ENCODE measurements at places on chromosomes 5 and 9.

DNA sequence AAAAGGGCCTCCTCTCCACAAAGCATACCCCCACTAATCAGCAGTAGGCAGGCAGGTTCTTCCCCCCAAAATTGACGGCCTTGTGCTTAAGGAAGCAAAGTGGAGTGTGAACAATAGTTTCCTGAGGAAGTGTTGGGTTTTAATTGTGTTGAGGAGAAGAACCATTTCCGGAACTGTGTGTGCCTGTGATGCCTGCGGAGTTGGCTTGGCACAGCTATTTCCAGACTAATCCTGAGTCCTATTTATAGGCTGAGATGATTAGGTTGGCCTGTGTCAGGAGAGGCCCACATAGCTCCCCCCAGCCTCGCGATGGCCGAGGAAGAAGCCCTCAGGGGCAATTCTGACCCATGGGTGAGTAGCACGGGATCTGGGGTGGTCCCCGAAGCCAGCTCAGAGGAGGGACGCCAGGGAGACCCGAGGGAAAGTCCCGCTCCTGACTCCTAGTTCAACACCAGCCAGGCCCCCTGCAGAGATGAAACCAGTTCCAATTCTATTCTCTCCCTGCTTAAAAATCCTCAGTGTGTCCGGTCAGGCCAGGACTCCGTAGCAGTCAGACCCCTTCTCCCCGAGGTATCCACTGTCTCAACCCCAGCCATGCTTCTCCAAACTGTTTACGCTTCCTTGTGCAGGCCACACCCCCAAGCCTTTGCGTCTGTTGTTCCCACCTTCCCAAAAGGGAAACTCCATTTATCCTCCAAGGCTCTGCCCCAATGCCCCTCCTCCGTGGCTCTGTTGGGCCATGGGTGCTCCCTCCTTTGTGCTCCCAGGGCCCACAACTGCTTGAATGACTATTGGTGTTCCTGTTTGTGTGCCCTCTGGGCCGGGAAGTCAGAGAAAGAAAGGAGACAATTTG is 18.1 kb downstream of the GSN start:
- no peak for DNase-seq

GRCh38 chr5:53884844-53885243 is 324.4 kb downstream of the NDUFS4 start:
- DNase-seq: no peak

DNA sequence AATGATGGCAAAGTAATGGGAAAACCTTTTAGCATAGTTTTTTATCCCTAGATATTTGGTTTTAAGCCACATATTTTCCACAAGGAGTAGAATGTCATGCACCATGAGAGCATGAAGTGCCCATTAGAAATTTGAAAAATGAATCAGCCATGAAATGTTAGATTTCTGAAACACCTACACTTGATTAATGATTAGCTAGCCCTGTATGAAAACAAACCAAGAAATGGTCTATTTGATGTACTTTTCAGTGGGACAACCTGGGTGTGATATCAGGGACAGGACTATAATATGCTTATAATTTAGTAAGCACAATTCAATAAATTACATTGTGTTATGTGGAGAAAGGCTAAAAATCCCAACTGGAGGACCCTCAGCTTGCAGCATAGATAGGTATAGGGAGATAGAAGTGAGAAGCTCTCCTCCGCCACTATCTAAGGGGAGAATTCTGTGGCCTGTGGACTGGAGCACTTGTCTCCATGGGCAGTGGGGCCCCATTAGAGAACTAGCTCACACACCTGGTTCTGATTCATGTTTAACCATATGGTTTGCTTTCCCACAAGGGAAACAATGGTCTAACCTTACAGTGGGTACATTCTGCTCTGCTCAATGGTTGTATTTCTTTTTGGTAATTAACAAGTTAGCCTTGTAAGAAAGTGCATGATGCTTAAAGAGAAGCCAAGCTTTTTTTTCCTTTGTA is 35.2 kb downstream of the NUP214 start:
- DNase-seq: no peak

GRCh38 chr5:137714946-137715345 is 20.9 kb downstream of the KLHL3 start:
- no peak for DNase-seq

DNA sequence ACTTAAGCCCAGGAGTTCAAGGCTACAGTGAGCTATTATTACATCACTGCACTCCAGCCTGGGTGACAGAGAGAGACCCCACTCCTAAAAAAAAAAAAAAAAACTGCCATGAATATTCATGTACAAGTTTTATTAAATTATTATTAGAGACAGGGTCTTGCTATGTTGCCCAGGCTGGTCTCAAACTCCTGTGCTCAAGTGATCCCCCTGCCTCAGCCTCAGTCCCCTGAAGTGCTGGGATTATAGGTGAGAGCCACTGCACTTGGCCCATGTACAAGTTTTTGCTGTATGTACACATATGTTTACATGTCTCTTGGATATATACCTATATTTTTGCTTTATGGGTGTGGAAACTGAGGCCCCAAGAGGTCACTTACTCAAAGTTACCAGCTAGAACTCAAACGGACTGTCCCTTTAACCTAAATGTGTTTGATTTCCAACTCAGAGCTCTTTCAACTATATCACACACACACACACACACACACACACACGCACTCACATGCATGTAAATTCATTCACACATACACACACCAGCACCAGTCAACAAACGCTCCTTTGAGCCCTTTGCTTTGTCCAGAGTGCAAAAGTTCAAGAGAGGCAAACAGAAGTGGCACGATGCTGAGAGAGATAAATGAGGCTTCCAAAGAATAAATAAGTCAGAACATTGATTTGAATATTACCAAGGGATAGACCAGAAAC is 42.3 kb upstream of the STRBP start:
- no peak for DNase-seq

DNA sequence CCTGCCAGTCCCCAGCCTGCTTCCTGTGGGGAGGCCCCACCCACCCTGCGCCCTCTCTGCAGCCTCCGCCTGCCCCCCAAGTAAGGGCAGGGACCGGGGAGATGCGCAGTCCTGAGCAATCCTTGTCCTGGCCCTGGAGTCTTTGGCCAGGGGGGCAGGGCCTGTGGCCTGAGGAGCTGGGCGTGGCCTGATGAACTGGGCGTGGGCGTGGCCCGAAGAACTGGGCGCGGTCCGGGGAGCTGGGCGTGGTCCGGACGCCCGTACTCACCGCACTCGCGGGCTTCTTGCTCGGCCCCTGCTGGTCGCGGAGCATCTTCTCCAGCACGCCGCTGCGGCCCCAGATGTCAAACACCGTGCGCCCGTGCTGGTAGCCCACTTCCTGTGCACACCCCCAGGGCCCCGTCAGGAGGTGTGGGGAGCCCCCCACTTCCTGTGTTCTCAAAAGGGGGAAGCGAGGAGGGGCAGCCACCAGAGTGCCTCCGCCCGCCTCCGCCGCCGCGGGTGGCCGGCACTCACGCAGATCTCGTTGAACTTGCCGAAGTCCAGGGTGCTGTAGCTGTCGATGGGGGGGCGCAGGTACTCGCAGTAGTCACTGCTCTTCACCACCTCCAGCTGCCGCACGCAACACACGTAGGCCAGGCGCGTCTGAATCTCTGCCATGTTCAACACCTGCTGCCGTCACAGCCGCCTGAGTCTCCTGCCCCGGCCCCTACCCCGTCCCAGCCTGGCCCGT is 2.7 kb upstream of the NSMF start:
- no peak for DNase-seq

DNA sequence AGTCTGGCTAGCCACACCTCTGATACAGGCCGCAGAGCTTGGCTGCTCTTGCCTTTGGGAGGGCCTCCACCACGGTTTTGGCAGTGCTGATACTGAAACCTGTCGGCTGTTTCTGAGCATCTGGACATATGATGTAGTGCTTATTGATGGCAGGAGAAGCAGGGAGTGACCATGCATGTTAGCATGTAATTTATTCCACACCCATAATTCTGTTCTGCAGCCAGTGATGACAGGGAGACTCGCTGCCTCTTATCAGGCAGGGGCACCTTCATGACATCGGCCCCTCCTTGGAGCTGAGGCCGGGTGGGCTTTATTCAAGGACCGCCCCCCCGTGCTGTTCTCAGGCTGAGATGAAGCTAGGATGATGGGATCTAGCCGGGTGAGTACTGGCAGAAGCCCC is 49.0 kb downstream of the OLFM1 start:
- no peak for DNase-seq

GRCh38 chr5:11082404-11082945 is 321.4 kb upstream of the DAP start:
- DNase-seq: no peak

DNA sequence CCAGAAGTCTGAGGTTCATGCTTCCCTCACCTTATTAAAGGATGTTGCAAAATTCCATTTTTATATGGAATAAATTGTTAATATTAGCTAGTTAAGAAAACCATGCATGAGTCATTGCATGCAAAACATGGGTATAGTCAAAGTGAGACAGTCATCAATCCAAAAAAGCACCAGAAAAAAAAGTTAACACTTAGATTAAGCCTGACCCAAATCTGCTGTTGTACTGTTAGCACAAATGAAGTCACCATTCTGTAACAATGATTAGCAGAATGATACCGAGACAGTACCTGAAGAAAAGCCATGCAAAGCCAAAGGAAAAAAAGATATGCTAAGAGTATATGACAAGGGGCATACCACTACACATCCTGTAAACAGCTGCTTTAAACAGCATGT is 49.5 kb downstream of the PKD2L2 start:
- DNase-seq: no peak

GRCh38 chr9:97293207-97293721 is 14.2 kb upstream of the CCDC180 start:
- DNase-seq: peak; percentile 43

GRCh38 chr5:43244823-43245565 is 53.0 kb downstream of the NIM1K start:
- no peak for DNase-seq

- DNase-seq: no peak
Observed at GRCh38 chr9:21687351-21687750, 115.1 kb upstream of the MTAP start.

DNA sequence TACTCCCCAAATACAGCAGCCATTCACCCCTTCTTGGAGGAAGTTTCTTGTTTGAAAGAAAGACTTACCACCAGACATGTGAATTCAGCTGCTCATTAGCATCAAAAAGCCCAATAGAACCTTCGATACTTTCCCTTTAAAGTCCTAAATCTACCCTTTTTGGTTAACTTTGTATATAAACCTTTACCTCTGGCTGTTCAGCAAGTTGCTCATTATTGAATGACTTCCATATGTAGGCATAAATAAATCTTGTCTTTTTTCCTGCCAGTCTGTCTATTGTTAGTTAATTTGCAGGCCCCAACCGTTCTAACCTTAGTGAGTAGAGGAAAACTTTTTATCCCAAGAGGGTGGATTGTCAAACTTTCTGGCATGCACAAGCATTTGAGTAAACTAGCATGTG is 27.9 kb upstream of the FBXL17 start:
- no peak for DNase-seq

- no peak for DNase-seq
Observed at GRCh38 chr5:133468596-133468995, 143.7 kb downstream of the FSTL4 start.

- no peak for DNase-seq
Observed at GRCh38 chr5:149261246-149261645, 10.4 kb upstream of the AFAP1L1 start.

DNA sequence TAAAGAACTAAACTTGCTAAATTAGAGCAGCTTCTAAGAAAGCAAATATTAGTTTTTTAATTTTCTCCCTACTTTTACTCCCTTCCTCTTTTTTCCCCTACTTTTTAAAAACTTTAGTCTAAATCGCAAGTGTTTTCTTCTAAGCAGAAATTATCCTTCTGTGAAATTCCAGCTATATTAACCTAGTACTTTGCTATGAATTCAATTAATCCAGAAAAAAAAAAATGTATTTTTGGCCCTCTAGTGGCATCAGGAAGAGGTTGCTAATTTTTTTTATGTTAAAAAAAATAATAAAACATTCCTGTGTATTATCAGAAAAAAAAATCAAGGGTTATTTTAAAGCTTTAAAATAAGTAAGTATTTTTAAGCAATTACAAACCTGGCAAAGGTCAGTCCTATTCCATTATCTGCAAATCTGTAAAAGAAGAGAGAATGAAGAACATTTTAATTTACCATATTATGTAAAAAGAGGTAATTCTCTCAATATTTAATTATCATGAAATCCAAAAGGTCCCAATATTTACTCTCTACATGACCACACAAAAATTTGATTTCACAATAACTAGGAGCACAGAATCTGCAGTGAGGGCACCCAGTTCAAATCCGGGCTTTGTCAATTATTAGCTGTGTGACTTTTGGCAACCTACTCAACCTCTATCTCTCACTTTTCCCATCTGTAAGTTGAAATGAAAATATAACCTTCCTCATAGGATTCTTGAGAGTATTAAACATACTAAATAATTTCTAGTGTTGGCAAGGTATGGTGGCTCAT is 52.0 kb downstream of the CEMIP2 start:
- no peak for DNase-seq

GRCh38 chr5:96726802-96727201 is 64.6 kb downstream of the CAST start:
- no peak for DNase-seq

- no peak for DNase-seq
Observed at GRCh38 chr9:112914524-112914923, 23.8 kb upstream of the SLC46A2 start.

GRCh38 chr5:17402289-17403121 is 95.5 kb upstream of the TAF11L2 start:
- no peak for DNase-seq

- no peak for DNase-seq
Observed at GRCh38 chr5:107519900-107520354, 150.8 kb downstream of the EFNA5 start.

GRCh38 chr9:134909511-134910481 is 7.9 kb downstream of the FCN1 start:
- DNase-seq: no peak

GRCh38 chr9:19618816-19619215 is 170.0 kb downstream of the SLC24A2 start:
- DNase-seq: no peak

GRCh38 chr5:138230981-138231589 is 18.0 kb upstream of the CDC23 start:
- DNase-seq: no peak

DNA sequence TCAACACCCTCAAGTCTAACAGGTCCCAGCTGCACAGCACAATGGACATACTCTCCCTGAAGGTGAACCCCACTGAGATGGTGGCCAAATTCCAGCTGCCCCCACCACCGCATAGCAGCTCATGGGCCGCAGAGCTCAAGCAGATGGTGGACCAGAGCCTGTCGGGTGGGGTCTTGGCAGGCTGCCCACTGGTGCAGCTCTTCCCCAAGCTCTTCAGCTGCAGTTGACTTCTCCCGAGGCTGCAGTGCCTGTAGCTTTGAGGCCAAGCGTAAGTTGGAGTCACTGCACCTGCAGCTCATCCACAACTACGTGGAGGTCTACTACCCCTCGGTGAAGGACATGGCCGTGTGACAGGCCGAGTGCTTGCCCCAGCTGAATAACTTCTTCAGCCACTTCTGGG is 56.6 kb upstream of the SPTLC1 start:
- no peak for DNase-seq
